ENCODE measurements at places on chromosomes 5 and 9.

DNA sequence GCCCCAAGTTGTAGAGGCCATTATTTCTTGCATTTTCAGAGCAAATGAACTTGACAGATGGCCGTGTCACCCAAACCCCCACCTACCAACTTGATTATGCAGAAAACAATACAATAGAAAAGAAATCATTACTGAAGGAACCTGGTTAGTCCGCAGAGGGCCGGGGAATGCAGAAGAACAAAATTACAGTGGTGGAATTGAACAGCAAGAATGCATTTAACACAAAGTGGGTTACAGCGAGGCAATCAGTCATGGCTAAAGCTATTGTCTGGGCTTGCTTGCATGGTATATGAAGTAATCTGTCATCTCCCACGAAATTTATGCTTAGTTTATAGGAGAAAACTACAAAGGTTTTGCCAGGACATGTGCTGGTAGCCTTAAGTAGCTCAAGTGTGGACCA lies 238.3 kb upstream of the IRX1 start:
- DNase-seq: no peak

GRCh38 chr5:151374539-151374938 lies 27.2 kb upstream of the SLC36A2 start:
- no peak for DNase-seq

- no peak for DNase-seq
These were observed 84.0 kb downstream of the ZSWIM6 start for GRCh38 chr5:61416010-61416409.

DNA sequence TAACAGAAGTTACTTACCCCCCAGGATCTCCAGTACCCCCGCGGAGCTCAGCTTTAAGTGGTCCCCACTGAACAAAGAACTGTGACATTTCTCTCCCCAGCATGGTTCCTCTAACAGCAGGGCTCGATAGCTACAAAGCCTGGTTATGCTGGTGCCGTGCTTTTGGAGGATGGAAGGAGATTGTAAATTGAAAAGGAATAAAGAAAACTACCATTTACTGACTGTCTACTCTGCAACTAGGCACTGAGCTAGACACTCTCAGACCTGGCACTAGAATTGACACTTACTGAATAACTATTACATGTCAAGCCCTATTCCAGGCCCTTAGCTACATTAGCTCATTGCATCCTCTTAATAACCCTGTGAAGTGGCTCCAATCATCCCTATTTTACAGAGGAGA lies 145.3 kb downstream of the TTLL11 start:
- DNase-seq: no peak

GRCh38 chr9:124105266-124105665 lies 93.7 kb downstream of the LHX2 start:
- DNase-seq: no peak

DNA sequence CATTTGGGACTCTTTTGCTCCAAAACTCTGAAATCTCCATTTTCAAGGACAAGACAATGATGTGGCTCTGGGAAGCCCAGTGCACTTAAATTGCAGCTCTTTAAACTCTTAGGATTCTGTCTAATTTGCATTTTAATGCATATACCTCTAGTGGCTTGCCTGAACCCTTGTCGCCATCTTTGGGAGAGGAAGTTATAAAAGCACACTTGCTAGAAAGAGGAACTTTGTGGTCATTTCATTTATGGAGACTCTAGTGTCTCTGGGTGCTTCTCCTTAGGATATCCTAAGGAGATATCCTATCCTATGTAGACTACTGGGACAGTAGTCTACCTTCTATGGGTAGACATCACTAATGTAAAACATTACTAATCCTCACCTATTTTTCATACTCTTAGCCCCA lies 77.3 kb upstream of the SLC1A3 start:
- no peak for DNase-seq

GRCh38 chr5:94778732-94779131 lies 160.3 kb downstream of the SLF1 start:
- DNase-seq: no peak

DNA sequence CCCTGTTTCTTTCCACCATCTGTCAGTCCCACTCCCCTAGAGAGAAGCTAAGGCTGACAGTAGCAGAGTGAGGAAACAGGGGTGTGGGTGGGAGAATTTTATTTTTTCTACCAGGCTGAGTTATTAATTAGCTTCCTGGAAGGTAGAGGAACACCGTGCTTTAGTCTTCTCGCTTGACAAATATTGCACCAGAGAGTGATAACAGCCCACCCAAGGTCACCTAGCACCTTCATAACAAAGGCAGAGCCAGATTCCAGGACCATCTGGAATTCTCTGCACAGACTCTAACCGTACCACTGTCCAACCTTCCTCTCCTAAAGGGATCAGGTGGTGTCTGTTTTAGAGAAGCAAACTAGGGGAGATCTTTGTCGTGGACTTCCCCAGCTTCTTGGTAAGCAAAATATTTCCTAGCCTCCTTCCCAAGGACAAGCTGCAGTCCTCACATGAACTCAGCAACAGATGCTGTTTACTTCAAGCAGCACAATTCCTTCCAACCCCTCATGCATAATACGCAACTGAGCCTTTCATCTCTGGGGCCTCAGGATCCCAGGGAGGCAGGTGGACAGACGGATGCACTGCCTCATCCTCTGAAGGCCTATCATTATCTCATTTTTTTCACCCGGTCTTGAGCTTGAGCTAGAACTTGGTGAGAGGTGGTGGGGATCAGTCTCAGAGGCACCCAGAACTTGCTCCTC lies 308.7 kb upstream of the BRINP1 start:
- no peak for DNase-seq

DNA sequence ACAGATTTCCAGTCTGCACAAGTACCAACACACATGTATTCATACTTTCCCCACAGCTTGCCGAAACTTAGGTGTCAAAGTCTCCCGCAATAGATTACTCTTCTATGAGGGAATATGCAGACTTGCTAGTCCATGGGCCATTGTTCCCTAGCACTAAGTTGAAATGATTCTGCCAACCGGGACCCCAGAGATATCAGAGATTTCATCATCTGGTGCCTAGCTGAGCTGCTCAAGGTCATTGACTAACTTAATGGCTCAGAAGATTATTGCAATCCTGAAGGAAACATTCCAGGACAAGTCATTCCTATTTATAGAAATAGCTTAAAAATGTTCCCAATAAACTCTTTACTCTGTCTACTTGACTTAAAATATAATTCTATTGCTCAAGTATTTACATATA lies 202.6 kb downstream of the PIK3R1 start:
- no peak for DNase-seq

GRCh38 chr9:123406691-123407216 lies 50.8 kb downstream of the CRB2 start:
- no peak for DNase-seq

- no peak for DNase-seq
These were observed 6.8 kb downstream of the ITGA1 start for GRCh38 chr5:52794519-52794918.

- no peak for DNase-seq
These were observed 2156.9 kb upstream of the C9orf72 start for GRCh38 chr9:29730163-29730562.

Data from stimulated activated CD4-positive, alpha-beta T cell treated with anti-CD3 and anti-CD28 coated beads, TNF-alpha, amount 100 ng/mL, for 48 hours (primary cell).